Epithelial cell of esophagus (primary cell): ENCODE measurements at places on chromosomes 16 and 17.
A peak's percentile ranks its signal among the peaks of the same experiment; 100 is the strongest.

GRCh38 chr17:50444841-50445715 is 19.1 kb downstream of the ACSF2 start:
- no peak for DNase-seq

GRCh38 chr17:48671697-48672171 is 45.6 kb upstream of the HOXB9 start:
- peak; percentile 65 for DNase-seq

GRCh38 chr17:65634533-65634932 is 73.1 kb upstream of the AXIN2 start:
- DNase-seq: no peak

DNA sequence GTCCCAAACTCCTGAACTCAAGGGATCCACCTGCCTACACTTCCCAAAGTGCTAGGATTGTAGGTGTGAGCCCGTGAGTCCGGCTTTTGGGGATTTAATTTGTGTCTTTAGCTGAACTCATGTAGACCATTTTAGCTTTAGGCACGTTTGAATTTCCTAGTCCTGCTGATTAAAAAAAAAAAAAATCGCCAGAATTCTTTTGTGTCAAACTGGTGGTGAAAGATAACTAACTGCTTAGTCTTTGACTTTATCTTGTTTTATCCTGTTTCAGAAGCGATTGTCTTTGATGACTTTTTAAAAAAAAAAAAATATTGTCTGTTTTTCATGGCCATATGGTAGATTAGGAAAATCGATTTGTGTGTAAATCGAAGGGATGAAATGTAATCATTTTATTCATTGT is 2.6 kb downstream of the RABEP1 start:
- DNase-seq: no peak

DNA sequence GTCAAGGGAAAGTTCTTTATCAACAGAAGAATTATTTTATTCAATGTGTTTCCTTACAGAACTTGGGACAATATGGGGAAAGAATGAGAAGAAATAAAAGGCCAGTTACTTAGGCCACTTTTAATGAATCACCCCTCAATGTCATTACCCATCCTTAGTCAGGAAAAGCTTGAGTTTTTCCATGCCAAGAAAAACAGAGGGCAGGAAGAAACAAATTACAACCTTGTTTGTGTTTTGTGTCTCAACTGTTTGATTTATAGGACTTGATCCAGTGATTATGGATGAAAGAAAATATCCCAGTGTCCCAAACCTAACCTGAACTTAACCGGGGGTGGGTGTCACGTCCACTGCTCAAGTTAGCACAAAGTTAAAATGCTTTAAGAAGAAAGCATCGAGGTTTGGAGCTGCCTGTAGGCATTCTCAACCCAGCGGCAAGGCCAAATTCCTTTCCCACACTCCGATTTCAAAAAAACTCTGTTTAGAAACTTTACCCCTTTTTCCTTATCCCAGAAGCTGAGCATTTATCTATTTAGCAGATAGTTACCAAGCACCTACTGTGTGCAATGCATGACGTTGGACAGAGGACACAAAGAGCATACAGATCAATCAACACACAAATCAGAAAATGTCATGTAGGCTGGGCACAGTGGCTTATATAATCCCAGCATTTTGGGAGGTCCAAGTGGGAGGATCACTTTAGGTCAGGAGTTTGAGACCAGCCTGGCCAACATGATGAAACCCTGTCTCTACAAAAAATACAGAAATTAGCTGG is 14.0 kb upstream of the CYB5B start:
- DNase-seq: peak; percentile 83

DNA sequence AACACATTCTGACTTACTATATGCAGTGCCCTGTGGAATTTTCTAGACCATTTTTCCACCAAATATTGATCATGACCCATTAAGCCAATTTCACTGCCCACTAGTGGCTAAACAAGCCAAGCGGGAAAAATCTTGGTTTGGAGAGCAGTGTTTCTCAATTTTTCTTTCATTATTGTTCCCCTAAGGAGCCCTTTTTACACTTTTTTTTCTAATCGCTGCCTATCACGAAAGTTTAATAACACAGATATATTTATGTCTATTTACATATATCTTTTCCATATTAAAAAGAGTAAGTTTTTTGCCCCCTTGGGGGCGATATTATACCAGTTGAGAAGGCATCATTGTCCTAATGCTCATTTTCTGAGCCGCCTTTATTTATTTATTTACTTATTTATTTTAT is 10.8 kb upstream of the TLCD3B start:
- peak; percentile 31 for DNase-seq

- DNase-seq: peak; percentile 87
Measured at GRCh38 chr17:14308965-14309879, 8.3 kb downstream of the HS3ST3B1 start.

- no peak for DNase-seq
Measured at GRCh38 chr16:86497551-86498021, 12.7 kb upstream of the FOXF1 start.

DNA sequence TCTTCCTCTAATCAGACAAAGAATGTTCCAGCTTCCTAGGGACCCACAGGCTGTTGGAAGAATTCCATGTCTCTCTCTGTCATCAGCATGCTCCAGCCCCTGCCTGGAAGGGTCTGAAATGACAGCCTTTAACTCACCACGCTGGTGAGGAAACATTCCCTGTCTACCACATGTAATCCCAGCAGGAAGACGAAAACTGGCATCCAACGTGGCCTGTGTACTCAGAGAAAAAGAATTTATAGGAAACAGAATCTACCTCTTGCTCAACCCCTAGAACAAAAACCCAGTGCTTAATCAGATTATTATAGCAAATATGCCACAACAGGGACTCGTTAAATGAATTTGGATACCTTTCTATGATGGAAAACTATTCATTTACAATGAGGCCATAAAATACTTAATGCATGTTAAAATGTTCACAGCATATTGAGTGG is 147.3 kb upstream of the FOXF1 start:
- no peak for DNase-seq

DNA sequence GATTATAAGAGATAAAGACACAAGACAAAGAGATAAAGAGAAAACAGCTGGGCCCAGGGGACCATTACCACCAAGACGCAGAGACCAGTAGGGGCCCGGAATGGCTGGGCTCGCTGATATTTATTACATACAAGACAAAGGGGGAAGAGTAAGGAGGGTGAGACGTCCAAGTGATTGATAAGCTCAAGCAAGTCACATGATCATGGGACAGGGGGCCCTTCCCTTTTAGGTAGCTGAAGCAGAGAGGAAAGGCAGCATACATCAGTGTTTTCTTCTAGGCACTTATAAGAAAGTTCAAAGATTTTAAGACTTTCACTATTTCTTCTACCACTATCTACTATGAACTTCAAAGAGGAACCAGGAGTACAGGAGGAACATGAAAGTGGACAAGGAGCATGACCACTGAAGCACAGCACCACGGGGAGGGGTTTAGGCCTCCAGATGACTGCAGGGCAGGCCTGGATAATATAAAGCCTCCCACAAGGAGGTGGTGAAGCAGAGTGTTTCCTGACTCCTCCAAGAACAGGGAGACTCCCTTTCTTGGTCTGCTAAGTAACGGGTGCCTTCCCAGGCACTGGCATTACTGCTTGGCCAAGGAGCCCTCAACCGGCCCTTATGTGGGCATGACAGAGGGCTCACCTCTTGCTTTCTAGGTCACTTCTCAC is 63.9 kb upstream of the ARL4D start:
- no peak for DNase-seq

DNA sequence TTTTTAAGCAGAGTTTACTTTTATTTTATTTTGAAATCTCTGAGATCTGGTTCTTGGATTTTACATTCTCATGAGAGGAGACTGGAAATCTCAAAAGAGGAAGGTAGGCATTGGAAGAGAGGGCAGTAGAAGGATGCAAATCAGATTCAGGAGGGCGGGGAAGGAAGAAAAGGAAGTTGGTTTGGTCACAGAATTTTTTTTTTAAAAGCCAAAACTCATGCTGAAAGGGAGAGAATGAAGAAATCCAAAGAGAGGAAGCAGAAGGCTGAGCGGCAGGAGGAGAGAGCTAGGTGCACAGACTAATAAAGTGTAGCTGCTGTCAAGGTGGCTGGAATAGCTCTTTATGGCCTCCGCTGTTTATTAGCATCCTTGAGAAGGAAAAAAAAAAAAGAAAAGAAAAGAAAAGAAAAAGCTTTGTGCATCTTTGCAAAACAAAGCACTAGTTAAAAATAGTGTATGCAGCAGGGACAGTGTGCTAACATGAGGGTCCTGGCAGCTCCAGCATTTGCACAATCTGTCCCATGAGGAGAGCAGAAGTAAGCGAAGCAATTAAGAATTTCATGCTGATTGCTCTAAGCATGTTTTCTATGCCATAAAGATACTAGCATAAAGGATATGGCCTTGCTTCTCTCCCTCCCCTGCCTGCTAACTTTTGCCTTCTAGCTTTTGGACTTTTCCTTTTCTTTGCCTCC is 194.2 kb downstream of the ZFHX3 start:
- DNase-seq: no peak

DNA sequence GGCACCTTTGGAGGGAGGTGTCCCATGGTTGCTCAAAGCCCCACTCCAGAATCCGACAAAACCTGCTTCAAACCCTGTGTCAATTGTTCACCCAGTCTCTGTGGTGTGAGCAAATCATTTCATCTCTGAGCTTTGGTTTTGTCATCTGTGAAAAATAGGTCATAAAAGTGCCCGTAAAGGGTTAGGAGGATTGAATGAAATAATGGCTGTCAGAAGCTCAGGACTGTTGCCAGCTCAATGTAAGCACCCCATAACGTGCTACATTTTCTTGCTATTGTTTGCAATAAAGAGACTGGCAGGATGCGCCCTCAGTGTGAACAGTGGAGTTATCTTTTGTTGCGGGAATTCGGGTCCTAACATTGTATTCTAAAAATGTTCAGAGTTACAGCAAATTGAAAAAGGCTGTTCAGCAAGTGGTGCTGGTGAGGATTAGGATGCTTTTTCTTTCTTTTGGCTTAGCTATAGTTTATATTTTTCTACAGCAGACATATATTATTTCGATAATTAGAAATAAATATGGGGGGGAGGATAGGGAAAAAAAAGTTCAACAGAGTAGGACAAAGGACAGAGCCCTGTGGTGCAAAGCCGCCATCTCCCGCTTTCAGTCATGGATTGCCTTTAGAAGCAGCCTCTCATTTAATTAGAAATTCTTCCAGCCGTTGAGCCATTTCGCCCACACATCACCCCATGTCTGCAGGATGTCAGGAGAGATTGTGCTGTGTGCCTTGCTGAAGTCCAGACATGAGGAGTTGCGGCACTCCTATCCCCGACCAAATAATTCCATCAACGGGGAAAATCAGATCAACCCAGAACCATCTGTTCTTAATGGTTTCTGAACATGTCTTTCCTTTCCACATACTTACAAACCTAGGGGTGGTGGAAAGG is 20.9 kb upstream of the PYY start:
- DNase-seq: no peak

GRCh38 chr17:21508211-21508610 is 132.1 kb downstream of the KCNJ12 start:
- no peak for DNase-seq

- DNase-seq: peak; percentile 59
Measured at GRCh38 chr17:27446569-27447301, 9.5 kb upstream of the KSR1 start.

GRCh38 chr16:55499951-55500529 is 8.8 kb upstream of the LPCAT2 start:
- DNase-seq: peak; percentile 92

DNA sequence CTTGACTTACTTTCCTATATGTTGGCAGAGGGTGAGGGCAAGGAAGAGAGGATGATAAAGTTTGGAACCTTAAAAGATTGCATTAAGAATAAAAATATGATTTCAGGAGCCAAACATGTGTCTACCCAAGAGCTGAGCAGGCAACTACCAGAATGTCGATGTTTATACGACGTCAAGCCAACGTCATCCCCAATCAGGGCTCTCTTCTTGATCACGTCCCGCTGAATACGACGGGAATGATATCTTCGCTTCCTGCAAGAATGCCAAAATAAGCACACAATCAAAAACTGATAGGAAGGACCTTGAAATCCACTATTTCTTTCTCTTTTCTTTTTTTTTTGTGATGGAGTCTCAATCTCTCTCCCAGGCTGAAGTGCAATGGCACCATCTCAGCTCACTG is 20.1 kb upstream of the ITGAE start:
- no peak for DNase-seq

GRCh38 chr17:50027172-50027880 is 28.6 kb upstream of the ITGA3 start:
- peak; percentile 100 for DNase-seq

DNA sequence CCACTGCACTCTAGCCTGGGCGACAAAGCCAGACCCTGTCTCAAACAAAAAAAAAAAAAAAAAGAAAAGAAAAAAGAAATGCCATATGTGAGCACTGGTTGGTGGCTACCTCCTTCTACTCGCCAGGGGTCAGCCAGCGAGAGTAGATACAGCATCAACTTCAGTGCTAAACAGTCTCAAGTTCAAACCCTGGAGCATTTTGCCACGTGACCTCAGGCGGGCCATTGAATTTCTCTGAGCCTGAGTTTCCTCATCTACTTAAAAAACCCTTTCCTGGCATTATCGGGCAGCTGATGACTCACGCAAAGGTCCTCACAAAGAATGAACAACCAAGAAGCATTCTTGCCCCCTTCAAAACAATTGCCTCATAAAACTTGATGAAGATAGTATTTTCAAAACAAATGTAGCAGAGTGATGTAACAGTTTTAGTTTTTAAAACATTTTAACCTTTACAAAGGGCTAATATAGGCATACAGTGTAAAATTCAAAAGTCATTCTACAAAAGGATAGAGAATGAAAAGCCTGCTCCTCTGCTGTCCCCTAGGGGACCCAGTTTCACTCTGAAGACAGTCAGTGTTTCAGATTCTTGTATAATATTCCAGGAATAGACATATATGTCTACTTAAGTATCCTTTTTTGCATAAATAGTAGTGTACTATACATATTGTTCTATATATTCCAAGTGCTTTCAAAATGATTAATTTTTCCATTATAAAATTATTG is 28.4 kb downstream of the DNAH2 start:
- DNase-seq: peak; percentile 69

GRCh38 chr17:30443721-30444120 is 33.5 kb upstream of the GOSR1 start:
- no peak for DNase-seq

DNA sequence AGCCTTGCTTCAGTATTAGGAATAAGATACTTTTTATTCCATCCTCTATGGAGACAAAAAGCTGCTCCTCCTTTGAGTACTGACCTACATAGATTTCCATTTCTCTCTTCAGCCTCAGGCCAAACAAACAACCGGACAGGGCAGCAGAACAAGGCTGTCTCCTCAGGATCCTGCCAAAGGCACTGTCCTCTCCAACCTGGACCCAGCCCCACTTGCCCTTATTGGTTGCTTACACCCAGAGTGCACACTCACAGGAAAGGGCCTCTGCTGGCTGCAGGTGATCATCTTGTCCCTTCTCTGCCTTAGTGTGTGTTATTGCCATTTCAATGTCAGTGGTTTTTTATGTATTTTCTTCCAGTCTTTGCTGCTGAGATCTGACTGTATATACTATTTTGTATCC is 26.6 kb downstream of the LIG3 start:
- no peak for DNase-seq

DNA sequence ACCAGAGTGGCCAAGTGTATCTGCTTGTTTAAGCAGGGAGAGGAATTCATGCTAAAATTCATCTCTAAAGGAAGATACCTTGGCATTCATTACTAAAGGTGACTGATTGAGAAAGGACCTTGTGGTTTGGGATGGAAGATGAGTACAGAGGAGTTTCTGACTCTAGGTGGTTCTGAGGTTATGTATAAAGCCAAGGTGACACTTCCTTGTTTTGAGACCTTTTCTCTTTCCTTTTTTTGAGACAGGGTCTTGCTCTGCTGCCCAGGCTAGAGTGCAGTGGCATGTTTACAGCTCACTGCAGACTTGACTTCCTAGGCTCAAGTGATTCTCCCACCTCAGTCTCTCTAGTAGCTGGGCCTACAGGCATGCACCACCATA is 9.1 kb downstream of the ABHD15 start:
- DNase-seq: no peak
